ENCODE measurements at places on chromosomes 11 and 22.
A peak's percentile ranks its signal among the peaks of the same experiment; 100 is the strongest.

DNA sequence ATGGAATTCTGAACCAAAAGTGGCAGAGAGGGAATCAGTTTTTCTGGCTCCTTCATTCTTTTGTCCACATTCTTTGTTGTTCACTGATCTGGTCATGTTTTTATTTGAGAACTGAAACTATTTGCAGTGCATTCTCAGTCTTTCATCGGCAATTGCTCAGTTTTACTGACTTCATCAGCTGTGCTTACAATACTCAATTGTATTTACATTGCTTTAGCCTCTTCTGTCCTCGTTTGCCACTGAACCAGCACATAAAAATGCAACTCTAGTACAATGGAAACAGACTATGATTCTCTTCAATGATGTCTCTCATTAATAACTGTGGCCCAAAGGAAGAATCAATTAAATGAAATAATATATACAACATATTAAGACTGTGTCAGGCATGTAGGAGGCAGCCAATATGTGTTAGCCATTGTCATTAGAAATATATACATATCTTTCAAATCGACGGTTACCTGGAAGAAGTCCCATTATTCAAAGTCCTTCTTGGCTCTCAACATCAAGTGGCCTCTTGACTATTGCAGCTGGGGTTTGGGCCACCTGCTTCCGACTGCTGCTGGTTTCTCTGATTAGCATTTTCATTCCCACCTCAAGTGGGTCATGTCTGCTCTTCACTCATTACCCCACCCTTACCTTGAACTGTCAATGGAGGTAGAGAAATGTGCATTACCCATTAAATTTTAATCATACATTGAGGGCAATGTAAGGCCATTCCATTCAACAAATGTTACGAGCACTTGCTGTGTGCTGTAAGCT lies 600.1 kb downstream of the INSC start:
- no peak for DNase-seq

DNA sequence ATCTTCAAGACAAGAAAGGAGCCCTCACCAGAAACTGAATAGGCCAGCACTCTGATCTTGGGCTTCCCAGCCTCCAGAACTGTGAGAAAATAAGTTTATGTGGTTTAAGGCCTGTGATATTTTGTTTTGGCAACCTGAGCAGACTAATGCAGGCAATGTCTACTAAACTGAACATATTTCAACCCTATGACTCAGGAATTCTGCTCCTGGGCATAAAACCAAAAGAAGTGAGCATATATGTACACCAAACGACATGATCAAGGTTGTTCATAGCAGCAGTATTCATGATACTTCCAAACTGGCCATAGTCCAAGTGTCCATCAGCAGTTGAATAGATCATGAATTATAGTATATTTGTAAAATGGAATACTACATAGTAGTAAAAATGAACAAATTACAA lies 29.0 kb downstream of the CSNK2A3 start:
- DNase-seq: no peak

- no peak for DNase-seq
Observed at GRCh38 chr11:76620489-76620888, 50.1 kb downstream of the LRRC32 start.

- peak; percentile 84 for DNase-seq
Observed at GRCh38 chr22:38957046-38957770, at the start of gene APOBEC3A. TSS of gene APOBEC3A (plus strand) at chr22:38957609. CDS start at chr22:38957692, 83 bp downstream.

- DNase-seq: no peak
Observed at GRCh38 chr11:60251485-60252212, 8.7 kb upstream of the MS4A4E start.

- DNase-seq: no peak
Observed at GRCh38 chr11:61963282-61964057, 4.0 kb downstream of the FTH1 start.

DNA sequence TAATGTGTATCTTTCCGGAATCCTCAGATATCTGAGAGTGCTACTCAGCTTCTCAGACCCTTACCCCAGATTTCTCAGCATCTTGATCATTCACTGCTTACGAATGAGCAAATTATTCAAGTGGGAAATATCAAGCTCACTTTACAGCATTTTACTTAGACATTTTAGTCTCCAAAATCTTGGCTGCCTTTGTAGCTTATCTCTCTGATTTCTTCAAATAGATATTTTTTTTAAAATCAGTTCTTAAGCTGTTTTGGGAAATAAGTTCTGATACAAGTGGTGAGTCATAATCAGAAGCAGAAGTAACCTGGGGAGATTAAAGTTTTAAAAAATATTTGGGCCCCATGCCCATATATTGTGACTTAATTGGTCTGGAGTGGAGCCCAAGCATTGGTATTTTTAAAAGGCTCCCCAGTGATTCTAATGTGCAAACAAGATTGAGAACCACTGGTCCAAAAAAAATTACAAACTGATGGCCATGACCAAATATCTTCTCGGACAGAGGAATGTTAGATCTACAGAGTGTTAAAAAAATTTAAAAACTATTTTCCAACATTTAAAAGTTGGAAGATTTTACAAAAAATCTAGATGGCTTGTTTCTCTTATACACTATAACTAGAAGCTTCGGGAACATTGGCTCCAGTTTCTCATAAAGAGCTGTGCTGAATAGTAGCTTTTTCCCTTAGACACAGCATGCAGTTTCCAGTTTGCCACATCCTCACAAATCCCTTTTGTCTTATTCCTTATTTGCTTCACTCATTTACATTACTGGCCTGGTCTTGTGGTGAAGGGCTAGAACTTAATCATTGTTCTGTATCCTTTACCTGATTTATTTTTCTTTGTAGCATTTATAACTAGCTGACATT lies 87.8 kb upstream of the BMAL1 start:
- DNase-seq: no peak

- no peak for DNase-seq
Observed at GRCh38 chr11:125180413-125181305, 16.1 kb downstream of the PKNOX2 start.

DNA sequence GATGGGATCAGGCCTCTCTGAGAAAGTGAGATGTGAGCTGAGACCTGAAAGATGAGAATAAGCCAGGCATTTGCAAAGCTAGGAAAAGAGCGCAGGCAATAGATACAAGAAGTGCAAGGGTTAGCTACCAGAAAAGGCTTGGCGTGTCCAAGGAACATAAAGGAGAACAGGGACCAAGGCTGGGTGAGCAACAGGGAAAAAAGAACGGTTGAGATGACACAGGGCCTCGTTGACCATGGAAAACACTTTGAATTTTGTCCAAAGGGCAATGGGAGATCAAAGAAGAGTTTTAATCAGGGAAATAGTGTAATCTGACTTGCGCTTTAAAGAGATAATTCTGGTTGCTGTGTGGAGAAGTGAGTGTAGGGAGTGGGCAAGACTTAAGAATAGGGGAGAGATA lies 35.0 kb downstream of the RAB30 start:
- no peak for DNase-seq

- DNase-seq: peak; percentile 82
Observed at GRCh38 chr11:103870821-103871309, 165.6 kb upstream of the DDI1 start.

DNA sequence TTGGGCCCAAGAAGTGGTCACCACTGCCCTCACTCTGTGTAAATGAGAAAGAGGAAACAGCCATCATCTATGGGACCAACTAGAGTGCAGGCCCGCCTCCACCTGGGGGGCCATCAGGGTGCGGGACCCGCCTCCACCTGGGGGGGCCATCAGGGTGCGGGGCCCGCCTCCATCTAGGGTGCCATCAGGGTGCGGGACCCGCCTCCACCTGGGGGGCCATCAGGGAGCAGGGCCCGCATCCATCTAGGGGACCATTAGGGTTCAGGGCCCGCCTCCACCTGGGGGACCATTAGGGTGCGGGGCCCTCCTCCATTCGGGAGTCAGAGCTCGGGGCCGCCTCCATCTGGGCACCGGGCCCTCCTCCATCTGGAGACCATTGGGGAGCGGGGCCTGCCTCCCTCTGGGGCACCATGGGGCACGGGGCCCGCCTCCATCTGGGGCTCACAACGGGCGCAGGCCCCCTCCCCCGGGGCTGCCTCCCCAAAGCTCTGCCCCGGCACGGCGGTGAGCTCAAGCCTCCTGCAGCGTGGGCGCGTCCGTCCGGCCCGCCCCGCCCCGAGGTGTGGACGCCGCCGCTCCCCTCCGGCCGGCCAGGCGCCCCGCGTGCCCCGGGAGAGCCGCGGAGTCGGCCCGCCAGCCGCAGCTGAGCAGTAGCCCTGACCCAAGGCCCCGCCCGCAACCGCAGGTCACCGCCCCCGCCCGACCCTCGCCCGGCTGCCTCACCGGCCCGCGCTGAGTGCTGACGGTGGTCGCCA lies 512 bp downstream of the TOLLIP start:
- DNase-seq: no peak

DNA sequence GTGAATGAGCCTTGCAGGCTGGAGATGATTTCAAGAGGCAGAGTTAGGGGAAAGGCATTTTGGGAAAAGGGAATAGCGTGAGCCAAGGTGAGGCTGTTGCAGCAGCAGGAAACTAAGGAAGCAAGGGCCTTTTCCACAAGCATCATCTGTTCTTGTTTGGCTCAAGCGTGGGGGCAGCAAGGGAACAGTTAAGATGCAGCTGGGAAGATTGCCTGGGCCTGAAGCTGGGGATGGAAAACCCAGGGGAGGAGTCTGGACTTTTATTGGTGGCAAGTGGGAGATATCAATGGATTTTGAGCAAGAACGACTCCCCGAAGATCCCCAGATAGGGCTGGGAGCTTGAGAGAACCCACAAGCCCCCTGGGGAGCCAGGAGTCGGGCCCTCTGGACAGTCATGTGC lies 27.3 kb upstream of the PICK1 start:
- DNase-seq: no peak

DNA sequence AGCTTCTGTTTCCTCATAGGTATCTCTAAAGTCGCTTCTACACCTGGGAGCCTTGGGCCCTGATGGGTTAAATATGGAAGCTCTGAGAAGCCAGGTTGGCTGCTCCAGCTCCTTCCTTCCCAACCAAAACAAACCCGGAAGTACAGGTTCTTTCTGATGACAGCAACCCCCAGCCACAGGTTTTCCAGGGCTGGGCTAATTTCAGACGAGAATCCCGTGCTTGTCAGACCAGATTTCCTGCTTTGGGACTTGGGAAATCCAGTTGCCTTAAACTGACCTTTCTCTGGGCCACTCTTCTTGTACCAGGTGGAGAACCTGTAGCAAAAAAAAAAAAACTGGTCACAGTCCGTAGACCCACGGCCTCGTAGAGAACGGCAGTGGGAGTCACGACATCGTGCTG lies 51.9 kb downstream of the RBX1 start:
- DNase-seq: no peak

GRCh38 chr11:47411884-47412746 lies 3.7 kb downstream of the SLC39A13 start:
- no peak for DNase-seq

- DNase-seq: no peak
Observed at GRCh38 chr11:105000797-105001196, 22.2 kb downstream of the CASP5 start.

- no peak for DNase-seq
Observed at GRCh38 chr22:37604875-37605274, 3.8 kb upstream of the GGA1 start.

GRCh38 chr11:114318361-114318760 lies 22.2 kb downstream of the NNMT start:
- no peak for DNase-seq

GRCh38 chr11:26862801-26863200 lies 131.1 kb upstream of the FIBIN start:
- DNase-seq: no peak

DNA sequence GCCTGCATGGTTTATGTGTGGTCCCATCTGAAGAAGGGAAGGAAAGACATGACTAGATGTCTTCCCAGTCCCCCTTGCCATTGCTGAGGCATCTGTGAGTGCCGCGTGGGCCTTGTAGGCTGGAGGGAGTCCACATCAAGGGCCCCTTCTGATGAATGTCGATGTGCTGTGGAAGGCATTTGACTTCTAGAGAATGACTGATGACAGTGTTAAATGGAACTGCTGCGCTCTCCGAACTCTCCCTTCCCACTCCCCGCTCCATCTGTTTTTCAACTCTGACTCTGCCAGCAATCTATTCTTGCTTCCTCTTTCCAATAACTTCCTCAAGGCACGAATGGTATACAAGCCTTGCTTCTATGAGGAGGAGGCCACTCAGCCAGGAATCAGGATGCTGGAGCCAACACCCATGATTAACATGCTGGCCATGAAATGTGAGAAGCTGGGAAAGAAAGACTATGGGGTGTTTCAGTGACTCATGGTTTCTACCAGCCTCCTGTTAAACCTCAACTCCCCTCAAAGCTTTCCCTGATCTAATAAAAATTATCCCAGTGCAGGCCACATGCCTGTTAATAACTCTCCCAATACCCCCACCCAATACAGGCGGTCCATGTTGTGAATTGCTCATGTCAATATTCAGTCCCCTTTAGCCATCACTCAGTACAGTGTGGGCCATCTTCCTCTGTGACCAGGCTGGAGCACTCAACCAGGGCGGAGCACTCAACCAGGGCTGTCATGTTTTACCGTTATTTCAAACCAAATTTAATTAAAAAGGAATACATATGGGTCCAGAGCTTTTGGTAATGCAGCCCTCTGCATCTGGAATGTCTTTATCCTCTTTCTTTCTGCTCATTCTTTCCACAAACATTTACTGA lies 46.4 kb upstream of the TBCEL start:
- DNase-seq: no peak

DNA sequence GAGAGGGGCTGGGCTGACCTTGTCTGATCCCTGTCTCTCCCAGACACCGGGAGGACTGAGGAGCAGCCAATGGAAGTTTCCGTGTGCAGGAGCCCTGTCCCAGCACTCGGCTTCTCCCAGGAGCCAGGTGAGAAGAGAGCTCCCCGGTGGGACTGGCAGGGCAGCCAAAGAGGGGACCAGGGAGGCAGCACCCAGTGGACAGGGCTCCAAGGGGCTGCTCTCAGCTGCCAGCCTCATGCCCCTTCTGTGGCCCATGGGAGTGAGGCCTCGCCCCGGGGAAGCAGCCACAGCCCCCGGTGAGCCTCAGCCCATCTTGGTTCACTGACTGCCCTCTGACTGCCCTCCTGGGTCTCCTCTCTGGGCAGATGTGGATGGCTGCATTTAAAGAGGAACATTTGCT lies 6.8 kb downstream of the SCO2 start:
- DNase-seq: peak; percentile 28

- no peak for DNase-seq
Observed at GRCh38 chr11:102837156-102837555, 6.3 kb downstream of the MMP3 start.

DNA sequence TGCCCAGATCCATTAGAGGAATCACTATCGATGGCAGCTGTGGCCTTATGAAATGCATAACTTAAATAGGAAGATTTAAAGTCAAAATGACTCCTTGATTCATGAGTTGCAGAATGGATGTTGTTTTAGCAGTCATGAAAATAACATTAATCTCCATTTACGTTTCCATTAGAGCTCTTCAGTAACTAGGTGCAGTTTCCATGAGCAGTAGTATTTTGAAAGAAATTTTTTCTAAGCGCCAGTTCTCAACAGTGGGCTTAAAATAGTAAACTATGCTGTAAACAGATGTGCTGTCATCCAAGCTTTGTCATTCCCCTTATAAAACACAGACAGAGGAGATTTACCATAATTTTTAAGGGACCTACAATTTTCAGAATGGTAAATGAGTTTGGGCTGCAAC lies 1414.1 kb downstream of the LRRC4C start:
- no peak for DNase-seq

GRCh38 chr11:114031246-114031966 lies 28.1 kb upstream of the ZBTB16 start:
- no peak for DNase-seq
